ENCODE measurements at places on chromosomes 2 and 18.

DNA sequence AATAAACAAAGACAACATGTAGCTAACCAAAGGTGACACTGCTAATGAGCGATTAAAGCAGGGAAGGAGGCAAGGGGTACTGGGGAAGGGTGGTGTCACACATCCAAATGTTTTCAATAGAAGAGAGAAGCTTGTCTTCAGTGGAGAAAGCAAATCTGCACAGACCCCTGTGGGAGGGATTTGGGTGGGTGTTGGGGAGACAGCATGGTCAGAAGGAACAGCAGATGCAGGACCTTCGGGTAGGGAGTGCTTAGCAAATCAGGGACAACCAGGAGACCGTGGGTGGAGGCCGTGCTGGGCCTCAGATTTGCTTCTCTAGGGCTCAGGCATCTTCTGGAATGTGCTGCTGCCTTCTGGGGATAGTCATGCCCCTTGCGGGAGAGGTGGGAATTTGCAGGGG, 185.3 kb upstream of the RAB6C start:
- DNase-seq = no peak

DNA sequence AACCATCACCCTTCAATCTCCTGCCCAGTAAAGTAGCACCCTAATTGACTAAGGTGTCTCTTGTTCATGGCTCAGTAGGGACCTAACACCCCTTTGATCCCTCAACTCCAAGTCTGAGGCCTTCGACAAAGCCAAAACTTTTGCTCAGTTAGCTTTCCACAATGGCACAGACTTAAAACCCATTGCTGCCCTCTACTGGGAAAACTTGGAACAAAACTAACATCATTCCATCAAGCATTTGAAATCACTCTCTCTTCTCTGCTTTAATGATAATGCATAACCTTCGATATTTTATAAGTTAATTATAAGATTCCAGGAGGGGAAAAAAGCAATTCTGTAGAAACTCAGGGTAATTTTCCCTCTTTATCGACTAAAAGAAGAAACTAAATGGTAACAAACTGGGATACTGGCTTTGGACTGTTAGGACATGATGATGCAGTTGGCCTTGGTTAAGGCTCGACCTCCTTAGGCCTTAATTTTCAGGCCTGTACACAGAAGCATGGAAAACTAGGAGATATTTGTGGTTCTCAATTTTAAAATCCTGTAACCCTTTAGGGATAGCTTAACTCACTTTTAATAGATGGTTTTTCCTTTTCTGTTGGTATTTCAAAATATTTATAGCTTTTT, 127.8 kb downstream of the STK39 start:
- DNase-seq = no peak

GRCh38 chr2:205220559-205220958, 461.7 kb upstream of the NRP2 start:
- DNase-seq = no peak

- DNase-seq = no peak
Measured at GRCh38 chr2:39504790-39505335, 67.8 kb upstream of the MAP4K3 start.

DNA sequence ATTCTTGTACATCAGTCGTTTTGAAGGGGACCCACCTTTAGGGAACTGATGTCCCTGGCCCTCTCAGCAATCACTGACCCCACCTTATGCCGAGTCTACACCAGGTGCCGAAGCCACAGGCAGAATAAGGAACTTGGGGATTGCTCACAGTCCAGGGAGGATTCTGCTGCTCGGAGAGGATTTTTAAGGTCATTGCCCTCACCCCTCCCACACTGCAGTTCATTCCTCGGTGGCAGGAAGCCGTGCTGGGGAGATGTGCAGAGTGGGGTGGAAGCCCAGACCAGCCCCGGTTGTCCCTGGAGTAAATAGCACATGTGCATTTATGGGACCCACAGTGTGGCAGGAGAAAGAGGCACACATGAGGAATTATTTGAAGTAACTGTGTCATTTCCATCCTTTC, 50.4 kb downstream of the PLB1 start:
- DNase-seq = no peak

DNA sequence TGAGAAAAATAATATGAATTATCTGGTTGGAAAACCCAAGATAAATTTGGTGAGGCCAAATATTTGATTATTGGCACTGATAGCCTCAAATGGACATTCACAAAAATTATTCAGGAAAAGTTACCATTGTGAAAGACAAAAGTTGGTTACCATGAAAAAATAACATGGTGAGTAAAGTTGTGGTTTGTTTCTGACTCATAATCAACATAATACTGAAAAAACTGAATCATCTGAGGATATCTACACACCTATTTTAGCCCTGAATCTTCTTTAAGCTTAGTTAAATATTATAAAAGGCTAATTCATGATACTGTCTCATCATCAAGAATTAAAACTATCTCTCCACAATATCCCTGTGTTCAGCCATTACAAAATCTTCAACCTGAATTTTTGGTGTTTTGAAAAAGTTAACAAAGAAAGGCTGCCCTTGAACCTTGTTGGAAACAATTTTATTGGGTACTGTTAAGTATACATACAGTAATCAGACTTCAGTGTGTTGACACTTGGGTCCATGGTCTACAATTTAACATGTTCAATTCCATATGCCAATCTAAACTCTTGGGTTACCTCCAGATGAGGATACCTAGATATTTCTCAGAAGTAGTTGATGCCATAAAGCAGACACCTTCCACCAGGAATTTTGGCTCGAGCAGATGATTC, 607.5 kb upstream of the SLC39A10 start:
- DNase-seq = no peak

DNA sequence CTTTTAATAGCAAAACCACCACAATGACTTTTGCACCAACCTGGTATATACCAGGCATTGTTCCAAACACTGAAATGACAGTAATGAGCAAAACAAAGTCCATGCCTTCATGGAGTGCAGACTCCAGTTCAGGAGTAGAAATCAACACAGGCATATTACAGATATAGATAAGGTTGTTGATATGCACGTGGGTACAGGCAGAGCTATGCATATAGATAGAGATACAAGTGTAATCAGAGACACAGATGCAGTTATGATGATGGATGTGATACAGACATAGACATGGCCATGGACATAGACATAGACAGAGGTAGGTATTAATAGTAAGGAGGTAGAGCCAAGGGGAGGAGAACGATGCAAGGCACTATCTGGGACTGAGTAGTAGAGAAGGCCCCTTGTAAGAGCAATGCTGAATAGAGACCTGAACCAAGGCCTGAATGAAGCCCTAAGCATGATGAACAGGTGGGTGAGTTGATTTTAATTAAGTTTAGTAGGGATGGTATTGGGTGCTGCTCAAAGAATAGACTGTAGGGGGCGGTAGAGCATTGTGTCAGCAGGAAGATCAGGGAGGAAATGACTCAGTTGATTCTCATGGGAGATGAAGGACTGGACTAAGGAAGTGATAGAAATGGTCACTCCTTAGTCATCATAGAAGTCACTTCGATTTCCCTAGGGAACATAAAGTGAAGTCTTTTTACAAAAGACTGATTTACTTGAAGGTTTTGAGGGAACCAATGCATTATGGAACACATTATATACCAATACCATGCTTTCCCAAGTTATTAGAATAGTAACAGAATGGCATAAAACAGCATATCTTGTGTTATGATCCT, 39.4 kb downstream of the CMPK2 start:
- no peak for DNase-seq

GRCh38 chr2:34806891-34807290, 1207.8 kb upstream of the FAM98A start:
- DNase-seq = no peak

DNA sequence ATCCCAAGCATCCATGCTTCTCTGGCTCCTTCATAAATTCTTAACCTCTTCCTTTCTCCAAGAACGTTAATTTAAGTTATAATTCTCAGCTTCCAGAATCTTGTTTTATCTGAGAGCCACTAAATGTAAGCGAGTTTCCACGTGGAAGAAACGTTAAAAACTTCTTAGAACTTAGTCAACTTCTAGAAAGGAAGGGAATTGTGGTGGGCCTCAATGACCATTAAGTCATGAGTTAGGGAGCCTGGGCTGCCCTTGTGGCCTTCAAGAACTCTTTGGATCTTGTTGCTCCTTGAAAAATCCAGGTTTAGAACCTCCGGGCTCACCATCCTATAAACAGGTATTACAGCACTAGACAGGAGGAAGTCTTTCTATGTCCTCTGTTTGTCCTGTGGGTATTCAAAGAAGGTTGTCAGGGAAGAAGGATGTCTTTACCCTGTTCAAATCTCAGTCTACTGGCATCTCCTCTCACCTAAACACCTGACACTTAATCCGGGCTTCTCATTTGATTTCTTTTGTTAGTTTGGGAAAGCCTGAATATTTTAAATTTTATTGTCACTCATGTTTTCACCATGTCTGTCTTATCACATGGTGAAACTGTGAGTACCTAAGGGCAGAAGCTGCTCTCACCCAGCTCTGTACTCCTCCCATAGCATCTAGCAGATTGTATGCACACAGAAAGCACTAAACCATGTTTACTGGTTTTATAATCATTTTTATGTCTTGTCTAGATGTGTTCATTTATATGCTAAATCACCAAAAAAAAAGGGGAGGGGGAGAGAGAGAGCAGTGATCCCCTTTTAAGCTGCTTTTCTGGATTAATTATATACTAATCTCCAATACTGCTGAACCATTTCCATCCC, 6.3 kb downstream of the RND3 start:
- DNase-seq = no peak

DNA sequence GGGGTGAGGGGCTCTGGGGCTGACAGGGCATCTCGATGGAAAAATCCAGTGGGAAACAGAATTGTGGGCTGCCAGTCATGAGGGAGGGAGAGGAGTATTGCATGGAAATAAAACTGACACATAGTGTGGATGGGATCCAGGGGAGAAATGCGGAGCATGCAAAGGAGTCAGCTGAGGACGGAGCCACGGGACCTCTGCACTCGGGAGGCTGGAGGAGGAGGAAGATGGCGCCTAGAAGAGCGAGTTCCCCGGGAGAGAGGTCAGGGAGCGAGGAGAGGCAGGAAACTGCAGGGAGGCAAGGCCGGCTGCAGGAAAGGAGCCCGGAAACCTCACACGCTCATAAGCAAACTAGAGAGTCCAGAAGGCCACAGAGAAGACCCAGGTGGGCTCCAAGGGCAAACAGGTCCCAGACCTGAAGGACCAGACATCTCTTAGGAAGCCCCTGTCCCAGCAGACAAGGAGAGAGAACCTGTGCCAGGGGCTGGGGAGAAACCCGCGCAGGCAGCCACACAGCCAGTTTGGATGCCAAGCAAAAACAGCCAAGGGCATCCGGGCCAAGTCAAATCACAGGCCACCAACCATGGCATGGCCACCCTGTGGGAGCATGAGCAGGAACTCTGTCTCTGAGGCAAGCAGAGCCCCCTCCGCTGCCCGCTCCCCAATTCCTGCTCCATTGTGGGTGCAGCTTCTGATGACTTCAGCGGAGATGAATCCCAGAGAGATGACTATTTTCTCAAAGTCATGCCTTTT, 218.8 kb upstream of the ID2 start:
- DNase-seq = no peak

DNA sequence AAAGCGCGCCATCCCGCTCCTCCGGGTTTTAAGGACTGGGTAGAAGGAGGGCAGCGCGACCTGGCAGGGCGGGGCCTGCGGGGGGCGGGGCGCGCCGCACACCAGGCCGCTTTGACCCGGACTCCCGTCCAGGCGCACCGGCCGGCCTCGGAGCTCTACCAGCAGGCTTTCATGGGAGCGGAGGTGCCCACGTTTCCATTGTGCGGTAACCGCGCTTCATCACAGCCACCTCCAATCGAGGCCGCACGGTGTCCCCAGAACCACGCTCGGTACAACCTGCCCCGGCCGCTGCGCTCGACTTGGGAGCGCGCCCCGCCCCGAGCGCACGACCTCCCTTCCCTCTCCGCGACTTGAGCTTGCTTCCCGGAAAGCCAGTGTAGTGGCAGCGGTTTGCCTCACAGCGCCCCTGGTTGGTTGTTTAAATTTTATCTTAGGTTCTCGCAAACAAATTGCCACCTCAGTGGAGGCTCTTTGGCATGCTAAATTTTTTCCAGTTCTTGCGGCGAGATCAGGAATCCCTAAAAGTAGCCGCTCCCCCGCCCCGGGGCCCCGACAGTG, 280 bp upstream of the CYP1B1 start:
- DNase-seq = peak; percentile 94

DNA sequence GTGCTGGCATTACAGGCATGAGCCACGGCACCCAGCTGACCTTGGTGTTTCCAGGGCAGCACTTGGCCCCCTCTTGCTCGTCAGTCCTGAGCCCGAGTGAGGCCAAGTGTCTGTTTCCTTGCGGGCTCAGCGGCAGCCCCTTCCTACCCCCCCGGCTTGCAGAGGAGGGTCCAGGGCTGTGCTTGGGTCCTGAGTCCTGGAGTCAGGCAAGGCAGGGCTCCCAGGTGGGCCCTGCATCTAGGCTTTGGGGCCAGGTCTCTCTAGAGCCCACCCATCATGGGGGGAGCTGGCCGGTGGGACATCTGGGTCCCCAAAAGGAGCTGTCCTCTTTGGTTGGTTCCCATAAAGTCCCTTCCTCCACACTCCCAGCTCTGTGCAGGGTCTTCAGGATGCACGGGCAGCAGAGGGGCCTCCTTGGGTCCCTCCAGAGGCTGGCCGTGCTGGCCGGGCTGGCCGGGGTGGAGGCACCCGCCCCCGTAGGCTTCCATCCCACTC, 63.7 kb upstream of the HPCAL1 start:
- DNase-seq = no peak

DNA sequence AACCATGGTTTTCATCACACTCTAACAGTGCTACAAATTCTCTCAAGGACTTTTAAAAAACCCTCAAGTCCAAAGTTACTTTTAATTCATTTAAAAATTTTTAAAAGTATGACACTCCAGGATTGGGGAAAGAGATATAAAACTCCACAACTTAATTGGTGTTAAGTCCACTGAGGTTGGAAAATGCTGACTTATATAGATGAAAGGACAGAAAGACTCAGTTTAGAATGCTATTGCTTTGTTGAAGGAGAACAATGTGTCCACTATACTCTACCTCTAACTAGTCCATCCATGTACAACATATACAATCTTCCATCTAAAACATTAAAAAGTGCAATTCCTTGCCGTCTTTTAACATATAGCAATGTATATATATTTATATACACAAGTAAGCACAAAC, 41.2 kb downstream of the CABYR start:
- DNase-seq = no peak

DNA sequence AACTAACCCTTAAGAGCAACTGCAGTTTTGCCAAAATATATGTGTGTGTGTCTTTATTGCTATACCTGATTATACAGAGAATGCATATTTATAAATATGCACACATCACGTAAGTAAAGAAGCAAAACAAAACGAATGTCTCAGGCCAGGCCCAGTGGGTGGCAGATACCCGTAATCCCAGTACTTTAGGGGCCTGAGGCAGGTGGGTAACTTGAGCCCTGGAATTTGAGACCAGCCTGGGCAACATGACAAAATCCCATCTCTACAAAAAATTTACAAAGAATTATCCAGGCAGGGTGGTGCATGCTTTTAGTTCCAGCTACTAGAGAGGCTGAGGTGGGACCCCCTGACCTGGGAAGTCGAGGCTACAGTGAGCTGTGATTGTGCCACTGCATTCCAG, 745.3 kb downstream of the SATB2 start:
- no peak for DNase-seq

- DNase-seq = no peak
Measured at GRCh38 chr18:5478261-5478660, 65.5 kb downstream of the EPB41L3 start.

GRCh38 chr18:23099621-23100020, 35.7 kb upstream of the CABLES1 start:
- no peak for DNase-seq

Measured in upper lobe of left lung (tissue), 6 donors.